ENCODE measurements at places on chromosomes 13 and 19.

GRCh38 chr13:113921763-113922162 lies 52.1 kb downstream of the C13orf46 start:
- DNase-seq, result no peak

GRCh38 chr13:51601601-51602565 lies 17.6 kb downstream of the WDFY2 start:
- no peak for DNase-seq

- no peak for DNase-seq
These were observed 33.2 kb upstream of the MEDAG start for GRCh38 chr13:30872685-30873461.

GRCh38 chr13:30019648-30020626 lies 169.5 kb upstream of the UBL3 start:
- no peak for DNase-seq

DNA sequence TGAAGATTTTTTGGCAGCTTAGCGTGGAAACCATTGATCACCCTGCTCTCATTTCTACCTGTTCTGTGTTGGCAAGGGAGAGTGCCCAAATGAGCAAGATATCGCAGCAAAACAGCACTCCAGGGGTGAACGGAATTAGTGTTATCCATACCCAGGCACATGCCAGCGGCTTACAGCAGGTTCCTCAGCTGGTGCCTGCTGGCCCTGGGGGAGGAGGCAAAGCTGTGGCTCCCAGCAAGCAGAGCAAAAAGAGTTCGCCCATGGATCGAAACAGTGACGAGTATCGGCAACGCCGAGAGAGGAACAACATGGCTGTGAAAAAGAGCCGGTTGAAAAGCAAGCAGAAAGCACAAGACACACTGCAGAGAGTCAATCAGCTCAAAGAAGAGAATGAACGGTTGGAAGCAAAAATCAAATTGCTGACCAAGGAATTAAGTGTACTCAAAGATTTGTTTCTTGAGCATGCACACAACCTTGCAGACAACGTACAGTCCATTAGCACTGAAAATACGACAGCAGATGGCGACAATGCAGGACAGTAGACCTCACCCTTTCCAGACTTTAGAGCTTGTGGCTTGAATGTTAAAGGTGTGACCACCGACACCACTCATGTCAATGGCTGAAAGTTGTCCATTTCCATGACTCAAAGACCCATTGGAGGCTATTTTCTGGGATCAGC lies 5.8 kb downstream of the CEBPG start:
- DNase-seq, result no peak

- no peak for DNase-seq
These were observed 17.0 kb upstream of the COX7A1 start for GRCh38 chr19:36169084-36169760.

DNA sequence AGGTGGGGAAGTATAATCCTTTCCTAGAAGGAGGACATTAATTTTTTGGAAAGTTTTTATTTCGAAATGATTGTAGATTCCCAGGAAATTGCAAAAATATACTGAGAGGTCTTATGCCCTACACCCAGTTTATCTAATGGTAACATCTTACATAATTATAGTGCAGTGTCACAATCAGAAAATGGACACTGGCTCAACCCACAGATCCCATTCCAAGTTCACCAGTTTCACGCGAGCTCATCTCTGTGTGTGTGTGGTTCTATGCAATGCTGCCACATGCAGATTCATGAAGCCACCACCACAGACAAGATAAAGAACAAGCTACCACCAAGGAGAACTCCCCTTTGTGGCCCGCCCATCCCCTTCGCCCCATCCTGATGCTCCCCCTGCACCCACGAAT lies 24.4 kb downstream of the IL17D start:
- no peak for DNase-seq

DNA sequence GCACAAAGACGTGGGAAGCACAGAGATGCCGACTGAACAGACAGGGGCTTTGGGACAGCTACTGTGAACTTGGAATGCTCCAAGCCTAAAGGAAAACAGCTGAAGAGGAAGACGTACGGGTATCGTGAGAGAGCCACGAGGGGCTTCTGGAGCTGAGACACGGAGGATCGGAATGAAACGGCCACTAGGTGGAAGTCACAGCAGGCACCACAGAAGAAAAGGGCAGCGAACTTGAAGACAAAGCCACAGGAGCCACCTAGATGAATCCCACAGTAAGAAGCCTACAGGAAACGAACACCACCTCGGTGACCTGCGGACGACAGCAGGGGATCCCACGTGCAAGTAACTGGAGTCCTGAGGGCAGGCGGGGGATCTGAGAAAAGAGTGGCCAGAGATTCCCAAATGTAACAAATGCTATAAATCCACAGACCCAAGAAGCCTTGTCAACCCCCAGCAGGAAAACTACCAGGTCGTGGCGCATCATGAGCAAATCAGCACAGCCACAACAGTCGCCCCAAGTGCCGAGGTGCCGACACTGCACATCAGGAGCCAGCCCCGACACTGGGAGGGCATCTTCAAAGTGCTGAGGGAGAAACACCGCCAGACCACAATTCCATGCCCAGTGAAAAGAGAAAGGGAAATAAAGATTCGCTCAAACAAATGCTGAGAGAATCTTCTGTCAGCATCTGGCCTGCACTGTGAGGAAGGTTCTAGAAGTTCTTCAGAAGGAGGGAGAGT lies 39.3 kb upstream of the ISYNA1 start:
- no peak for DNase-seq

- DNase-seq, result no peak
These were observed 96.2 kb upstream of the RNF113B start for GRCh38 chr13:98273067-98273823.

DNA sequence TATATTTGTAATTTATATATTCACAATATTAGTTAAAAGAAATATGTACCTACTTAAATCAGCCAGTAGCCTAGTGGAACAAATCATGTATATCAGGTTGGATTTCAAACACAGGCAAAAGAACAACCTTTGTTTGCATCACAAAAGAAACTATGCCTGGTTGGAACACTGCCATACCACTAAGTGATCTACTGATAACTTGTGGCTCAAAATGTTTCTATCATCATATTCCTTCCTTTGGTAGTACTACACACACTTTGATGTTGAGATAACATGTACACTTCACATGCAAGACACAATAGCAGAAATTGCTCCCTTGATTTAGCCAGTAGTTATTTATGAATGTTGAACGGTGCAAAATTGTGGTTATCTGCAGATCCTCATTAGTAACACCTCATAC lies 146.0 kb upstream of the GPC6 start:
- DNase-seq, result no peak

DNA sequence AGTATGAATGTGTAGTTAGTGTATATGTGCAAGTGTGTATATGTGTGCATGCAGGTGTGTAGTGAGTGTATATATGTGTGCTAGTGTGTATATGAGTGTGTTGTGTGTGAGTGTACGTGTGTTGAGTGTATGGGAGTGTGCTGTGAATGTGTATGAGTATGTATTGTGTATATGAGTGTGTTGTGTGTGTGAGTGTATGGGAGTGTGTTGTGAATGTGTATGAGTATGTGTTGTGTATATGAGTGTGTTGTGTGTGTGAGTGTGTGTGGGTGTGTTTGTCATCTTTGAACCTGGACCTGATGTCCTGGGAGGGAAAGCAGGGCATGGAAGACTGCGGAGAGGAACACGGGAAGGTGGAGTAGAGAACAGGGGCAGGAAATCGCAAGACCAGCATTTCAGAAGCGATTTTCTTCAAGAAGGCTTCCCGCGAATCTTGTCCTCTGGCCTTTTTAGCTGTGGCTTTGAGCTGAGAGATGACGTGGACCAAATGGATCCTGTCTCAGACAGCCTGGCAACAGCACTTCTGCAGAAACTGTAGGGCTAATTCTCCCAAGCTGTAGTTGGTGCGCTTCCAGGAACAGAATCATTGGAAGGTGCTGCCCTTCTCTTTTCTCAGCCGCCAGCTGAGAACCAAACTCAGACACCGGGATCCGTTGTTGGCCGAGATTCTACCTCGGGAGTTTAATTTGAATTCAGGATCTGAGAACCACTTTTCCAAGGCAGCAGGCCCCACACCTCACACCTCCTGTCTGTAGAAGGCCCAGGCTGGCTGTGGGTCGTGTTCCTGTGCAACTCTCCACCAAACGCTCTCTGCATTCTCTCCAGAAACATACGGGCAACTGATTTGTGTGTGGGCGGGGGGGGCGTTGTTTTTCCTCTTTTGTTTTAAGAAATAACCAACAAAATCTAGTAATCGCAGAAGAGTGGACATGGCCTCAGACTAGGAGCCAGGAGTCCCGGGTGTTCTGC lies 94.7 kb upstream of the RAP2A start:
- no peak for DNase-seq

GRCh38 chr19:2242816-2243215 lies 6.2 kb downstream of the SF3A2 start:
- no peak for DNase-seq

- DNase-seq, result no peak
These were observed 692.3 kb downstream of the SLITRK1 start for GRCh38 chr13:83190020-83190419.

DNA sequence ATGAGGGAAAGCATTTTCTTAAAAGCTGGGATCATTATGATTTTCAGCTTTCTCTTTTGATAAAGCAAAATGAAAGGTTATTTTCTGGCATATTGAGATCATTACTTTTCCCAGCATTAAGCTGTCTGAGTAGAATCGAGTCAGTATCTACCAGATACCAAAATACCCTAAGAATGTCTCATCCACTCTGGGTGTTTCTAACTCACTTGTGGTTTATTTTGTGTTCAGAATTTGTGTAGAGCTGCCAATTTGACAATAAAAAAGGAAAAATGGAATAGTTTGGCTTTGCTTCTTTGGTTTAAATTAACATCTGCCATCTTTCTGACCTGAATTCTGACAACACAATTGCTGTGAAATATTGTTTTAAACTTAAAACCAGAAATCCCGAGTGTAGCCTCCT lies 438.7 kb upstream of the ARGLU1 start:
- DNase-seq, result no peak

DNA sequence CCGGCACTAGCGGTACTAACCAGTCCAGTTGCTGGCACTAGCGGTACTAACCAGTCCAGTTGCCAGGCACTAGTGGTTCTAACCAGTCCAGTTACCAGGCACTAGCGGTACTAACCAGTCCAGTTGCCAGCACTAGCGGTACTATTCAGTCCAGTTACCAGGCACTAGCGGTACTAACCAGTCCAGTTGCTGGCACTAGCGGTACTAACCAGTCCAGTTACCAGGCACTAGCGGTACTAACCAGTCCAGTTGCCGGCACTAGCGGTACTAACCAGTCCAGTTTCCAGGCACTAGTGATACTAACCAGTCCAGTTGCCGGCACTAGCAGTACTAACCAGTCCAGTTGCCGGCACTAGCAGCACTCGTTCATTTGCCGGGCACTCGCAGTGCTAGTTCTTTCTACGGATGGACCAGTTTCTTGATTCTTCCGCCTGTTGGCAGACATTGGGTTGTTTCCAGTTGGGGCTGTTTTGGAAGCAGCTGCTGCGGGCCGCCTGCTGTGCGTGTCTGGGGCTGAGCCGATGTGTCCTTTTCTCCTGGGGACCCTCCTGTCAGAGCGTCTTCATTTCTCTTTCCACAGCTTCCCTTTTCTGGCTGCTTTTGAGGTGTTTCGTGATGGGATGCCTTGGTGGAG lies 123.4 kb upstream of the MCF2L start:
- no peak for DNase-seq

All from cortex of kidney (tissue), 1 donor.